ENCODE measurements at places on chromosomes 3 and 15. TPM values are rescaled to one million over a fixed set of nuclear protein-coding genes. Genes with fewer than 3 reads are reported as not detected.
A peak's percentile ranks its signal among the peaks of the same experiment; 100 is the strongest.

Gene HYAL1
- 2.5 TPM for total RNA-seq

Gene NOX5
- total RNA-seq, result 0.16 TPM

Gene GOLGA8Q
- 5.5 TPM for total RNA-seq

Gene EPHB1
- total RNA-seq, result 1.6 TPM

Gene FGF12
- 4.5 TPM for total RNA-seq

Gene ECE2
- not detected for total RNA-seq

Gene CAMP
- total RNA-seq, result not detected

Gene GOLGA8K
- 0.53 TPM for total RNA-seq

- no peak for DNase-seq
Measured at GRCh38 chr3:37330466-37330865, 156.1 kb upstream of the LRRFIP2 start.

DNA sequence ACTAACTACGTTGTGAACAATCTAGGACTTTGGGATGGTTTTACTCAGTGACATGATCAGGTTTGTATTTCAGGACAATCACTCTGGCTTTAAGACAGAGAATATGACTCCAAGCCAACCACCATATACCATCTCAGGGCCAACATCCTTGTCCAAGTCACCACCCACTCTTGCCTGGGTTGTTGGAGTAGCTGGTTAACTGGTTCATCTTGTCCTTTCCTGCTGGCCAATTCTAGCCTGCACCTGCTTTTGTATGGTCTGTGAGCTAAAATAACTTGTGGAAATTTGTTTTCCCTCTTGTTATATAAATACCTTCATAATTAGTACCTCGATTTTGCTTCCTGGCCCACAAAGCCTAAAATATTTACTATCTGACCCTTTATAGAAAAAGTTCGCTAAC, 306.8 kb upstream of the STT3B start:
- no peak for DNase-seq

DNA sequence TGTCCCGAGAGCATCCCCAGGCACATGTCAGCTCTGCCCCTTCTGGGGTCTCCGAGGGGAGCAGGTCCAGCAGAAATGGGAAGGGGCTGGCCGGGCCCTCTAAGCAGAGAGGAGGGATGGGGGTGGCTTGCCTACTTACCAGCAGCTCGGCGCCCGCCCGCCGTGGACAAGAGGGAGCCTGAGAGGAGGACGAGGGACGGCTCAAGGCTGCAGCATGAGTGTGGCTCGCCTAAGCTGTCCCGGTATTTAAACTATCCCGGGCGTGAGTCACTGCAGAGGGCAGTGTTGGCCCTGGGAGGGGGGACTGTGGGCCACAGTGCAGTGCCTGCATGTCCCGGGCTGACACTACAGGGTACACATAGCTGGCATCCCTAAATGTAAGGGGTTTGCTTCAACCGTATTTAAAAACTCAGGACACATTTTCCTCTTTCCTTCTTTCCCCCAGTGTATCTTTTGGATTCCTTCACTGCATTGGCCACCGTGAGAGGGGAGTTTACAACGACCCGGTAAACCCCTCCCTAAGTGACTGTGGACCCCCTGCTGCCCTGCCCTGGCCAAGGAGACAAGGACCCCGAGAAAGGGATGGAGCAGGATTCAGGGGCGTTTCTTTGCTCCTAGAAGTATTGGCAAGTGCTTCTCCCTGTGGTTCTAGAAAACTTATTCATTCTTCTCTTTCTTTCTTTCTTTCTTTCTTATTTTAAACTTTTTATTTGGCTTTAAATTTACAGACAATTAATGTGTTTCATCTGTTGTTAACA, at the start of gene LRRC15:
Gene LRRC15, minus strand, starts transcription at position 222 of the 758 bp plus-strand sequence. CDS start 8,700 bp downstream, outside the sequence.
- no peak for DNase-seq

GRCh38 chr3:35070088-35070487, 569.2 kb upstream of the ARPP21 start:
- DNase-seq, result no peak

DNA sequence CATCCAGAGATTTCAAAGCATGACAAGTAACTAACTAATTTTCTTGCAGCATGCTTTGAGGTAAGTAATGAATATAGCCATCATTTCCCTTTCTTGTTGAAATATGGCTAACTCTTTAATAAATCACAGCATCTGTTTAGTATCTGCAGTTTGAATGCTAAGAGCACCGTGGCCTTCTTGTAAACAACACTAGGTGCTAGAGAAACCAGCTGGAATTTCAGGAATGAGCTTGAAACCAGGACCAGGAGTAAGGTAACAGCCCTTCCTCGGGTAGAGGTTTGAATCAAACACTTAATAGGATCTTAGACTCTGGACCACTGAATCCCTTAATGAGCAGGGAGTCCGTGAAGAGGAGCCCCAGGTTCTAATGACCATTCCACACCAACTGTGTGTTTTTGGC, 13.6 kb downstream of the CALML4 start:
- no peak for DNase-seq

GRCh38 chr15:67188551-67189218, 65.8 kb downstream of the AAGAB start:
- DNase-seq, result peak; percentile 79

DNA sequence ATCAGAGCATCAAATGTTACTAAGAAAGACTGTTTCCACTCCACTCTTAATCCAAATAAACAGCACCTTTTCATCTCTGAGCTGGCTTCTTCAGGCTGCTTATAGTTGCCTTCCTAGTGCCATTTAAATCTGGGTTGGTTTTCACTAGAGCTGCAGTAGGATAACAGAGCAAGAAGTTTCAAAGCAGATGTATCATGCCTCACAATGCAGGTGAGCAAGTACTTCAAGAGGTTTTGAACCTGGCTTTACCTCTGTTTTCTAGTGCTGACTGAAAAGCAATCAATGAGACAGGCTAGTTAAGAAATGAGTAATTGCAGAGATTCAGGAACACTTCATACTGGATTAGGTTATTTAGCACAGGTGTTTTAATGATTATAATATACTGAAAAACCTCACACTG, 147.7 kb upstream of the SATB1 start:
- no peak for DNase-seq

- no peak for DNase-seq
Measured at GRCh38 chr15:74024687-74025086, 30.2 kb downstream of the PML start.

DNA sequence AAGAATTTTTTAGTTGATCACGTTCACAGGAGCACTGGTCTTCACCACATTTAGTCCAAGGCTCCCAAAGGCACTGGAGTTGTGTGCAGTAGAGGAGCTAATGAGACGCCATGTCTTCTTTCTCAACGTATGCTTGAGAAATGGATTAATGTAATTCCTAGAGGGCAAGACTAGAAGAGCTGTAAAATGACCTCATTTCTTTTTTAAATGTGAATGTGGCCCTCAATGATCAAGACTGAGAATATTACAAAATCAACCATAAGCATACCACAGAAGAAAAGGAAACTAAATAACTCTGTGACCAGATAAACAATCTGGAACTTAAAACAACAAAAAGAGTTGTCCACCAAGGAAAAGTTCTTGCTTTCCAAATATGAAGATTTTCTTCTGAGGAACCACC, 112.1 kb upstream of the THBS1 start:
- DNase-seq, result no peak

GRCh38 chr15:55297315-55297714, 7.7 kb upstream of the RAB27A start:
- DNase-seq, result no peak

DNA sequence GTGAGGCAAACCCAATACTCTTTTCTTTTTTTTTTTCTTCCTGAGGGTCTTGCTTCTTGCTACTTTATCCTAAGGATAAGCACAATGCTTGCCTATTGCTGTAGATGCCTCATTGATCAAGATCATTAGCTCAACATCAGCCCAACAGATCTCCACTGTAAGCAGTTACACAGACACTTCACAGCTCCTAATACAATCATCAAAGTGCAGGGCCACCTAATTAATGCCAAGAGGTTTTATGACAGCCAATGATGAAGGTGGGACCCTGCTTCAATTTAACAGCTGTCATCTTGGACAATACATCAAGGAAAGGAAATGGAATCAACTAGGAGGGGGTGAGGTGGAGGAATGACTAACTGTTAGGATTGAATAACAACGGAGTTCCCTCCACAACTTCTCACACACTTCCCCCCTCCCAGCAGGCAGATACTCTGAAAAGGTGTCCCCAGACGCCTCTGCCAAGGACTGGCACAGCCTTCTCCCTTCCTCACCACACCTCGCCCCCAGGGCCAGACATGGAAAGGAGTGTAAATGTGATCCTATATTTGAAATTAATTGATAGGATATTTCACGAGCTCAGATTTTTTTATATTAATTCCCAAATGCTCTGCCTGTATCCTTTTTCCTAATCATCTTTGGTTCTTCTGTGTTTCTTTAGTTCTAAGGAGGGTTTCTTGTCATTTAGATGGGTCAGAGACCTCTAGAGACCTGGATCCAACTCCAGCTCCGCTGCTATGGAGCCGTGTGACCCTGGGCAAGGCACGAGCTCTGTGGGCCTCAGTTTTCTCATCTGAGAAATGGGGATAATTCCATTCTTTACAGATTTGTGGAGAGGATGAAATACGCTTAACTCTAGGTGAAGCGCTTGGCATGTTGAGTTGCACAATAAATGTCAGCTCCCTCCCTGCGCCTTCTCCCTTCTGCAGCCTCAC, 1.2 kb downstream of the DCLK3 start:
- no peak for DNase-seq

DNA sequence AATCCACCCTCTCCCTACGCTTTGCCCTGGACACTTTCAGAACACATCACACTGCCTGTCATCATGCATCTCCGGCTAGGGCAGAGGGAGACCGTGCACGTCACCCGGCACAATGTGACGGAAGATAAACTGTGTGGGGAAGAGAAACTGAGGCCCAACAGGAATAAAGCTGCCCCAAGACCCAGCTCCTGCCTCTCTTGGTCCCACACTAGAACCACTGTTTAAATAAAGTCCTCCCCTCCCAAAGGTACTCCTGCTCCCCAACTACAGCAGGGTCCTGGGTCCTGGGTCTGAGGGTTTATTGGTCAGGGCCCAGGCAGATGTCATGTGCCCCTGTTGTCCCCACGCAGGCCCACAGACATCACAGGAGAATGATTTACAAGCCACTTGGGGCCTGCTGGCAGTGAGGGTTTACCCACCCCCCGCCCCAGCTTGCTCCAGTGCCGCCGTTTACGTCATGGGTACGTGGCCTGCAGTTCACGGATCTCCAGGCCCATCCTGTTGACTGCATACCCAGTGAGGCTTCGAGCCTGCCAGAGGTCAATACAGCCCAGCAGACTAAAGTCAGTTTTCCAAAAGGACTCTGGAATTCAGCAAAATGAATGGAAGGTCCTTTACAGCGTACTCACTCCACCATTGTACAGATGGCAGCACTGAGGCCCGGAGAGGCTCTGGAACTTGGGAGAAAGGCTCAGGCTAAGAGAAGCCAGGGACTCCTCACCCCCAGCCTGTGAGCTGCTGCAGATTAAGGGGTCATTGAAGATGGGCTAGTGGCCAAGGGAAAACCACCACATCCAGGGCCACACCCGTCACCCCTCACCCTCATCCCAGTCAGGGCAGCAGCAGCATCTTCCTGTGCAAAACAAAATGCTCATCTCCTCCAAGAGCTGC, 23.2 kb downstream of the ALS2CL start:
- DNase-seq, result no peak

- DNase-seq, result no peak
Measured at GRCh38 chr3:149891621-149892020, 78.6 kb downstream of the RNF13 start.

All from urinary bladder (tissue), 4 donors.